Smooth muscle cell of bladder (primary cell): ENCODE measurements at places on chromosomes 7 and 10. TPM values are rescaled to one million over a fixed set of nuclear protein-coding genes. Genes with fewer than 3 reads are reported as not detected.

RPP38 gene
- total RNA-seq = 10.3 and 10.5 TPM in 2 replicates

ATG9B gene
- 0.37 TPM in 1 of 2 replicates, not detected in the other for total RNA-seq

VIM gene
- 3,843 and 4,185 TPM in 2 replicates for total RNA-seq

PARD3 gene
- 50.8 and 57.1 TPM in 2 replicates for total RNA-seq

GIMAP5 gene
- total RNA-seq = 0.09 and 0.14 TPM in 2 replicates

AKR1C4 gene
- not detected in 2 replicates for total RNA-seq

TMEM196 gene
- total RNA-seq = not detected in 2 replicates

CPN1 gene
- total RNA-seq = not detected in 2 replicates

MBL2 gene
- not detected in 2 replicates for total RNA-seq

CRYGN gene
- 0.14 and 0.74 TPM in 2 replicates for total RNA-seq

GRM3 gene
- total RNA-seq = not detected in 2 replicates

NME8 gene
- total RNA-seq = not detected in 2 replicates

AOAH gene
- total RNA-seq = not detected in 2 replicates

ENKUR gene
- under 0.01 and 0.09 TPM in 2 replicates for total RNA-seq

CFAP46 gene
- total RNA-seq = 0.37 and 1.1 TPM in 2 replicates

CAV2 gene
- 43.8 and 47.8 TPM in 2 replicates for total RNA-seq

GNAT3 gene
- not detected in 2 replicates for total RNA-seq

FAM20C gene
- 49.1 and 66.7 TPM in 2 replicates for total RNA-seq

PRKAR2B gene
- 26.3 and 65.3 TPM in 2 replicates for total RNA-seq

TMEM139 gene
- not detected in 2 replicates for total RNA-seq

CRTAC1 gene
- not detected in 2 replicates for total RNA-seq

ANKRD22 gene
- total RNA-seq = not detected in 2 replicates

GHRHR gene
- total RNA-seq = not detected in 2 replicates

ASAH2 gene
- total RNA-seq = 0.74 and 1.00 TPM in 2 replicates

GPR158 gene
- total RNA-seq = 0.14 and 0.18 TPM in 2 replicates

MYPN gene
- total RNA-seq = 0.09 and 0.14 TPM in 2 replicates

LRRC27 gene
- total RNA-seq = 14.6 and 17.2 TPM in 2 replicates

TMEM213 gene
- total RNA-seq = not detected in 2 replicates

NKX6-2 gene
- not detected in 2 replicates for total RNA-seq

VWC2 gene
- total RNA-seq = not detected in 2 replicates

JMJD1C gene
- total RNA-seq = 28.9 and 29.3 TPM in 2 replicates

OGDH gene
- 41.8 and 49.8 TPM in 2 replicates for total RNA-seq

NAT16 gene
- not detected in 2 replicates for total RNA-seq

SFTPA1 gene
- total RNA-seq = not detected in 2 replicates

KIF11 gene
- 3.2 and 3.4 TPM in 2 replicates for total RNA-seq

MCM10 gene
- total RNA-seq = 1.00 and 1.2 TPM in 2 replicates

ARHGEF35 gene
- 0.55 and 1.3 TPM in 2 replicates for total RNA-seq

HOGA1 gene
- 0.28 and 1.1 TPM in 2 replicates for total RNA-seq

IL6 gene
- total RNA-seq = 40.0 and 49.1 TPM in 2 replicates

PON3 gene
- total RNA-seq = not detected in 2 replicates

DPYSL4 gene
- total RNA-seq = 1.6 and 11.0 TPM in 2 replicates

BBS9 gene
- 20.8 and 26.1 TPM in 2 replicates for total RNA-seq

RAPGEF5 gene
- total RNA-seq = 1.1 and 2.4 TPM in 2 replicates

GLI3 gene
- total RNA-seq = 4.1 and 5.1 TPM in 2 replicates

ANKRD61 gene
- not detected in 2 replicates for total RNA-seq

LDB3 gene
- under 0.01 TPM in 2 replicates for total RNA-seq

KEL gene
- 0.28 TPM in 1 of 2 replicates, not detected in the other for total RNA-seq

DOCK1 gene
- total RNA-seq = 84.2 and 98.5 TPM in 2 replicates
